ENCODE measurements at places on chromosomes 2 and 18.

DNA sequence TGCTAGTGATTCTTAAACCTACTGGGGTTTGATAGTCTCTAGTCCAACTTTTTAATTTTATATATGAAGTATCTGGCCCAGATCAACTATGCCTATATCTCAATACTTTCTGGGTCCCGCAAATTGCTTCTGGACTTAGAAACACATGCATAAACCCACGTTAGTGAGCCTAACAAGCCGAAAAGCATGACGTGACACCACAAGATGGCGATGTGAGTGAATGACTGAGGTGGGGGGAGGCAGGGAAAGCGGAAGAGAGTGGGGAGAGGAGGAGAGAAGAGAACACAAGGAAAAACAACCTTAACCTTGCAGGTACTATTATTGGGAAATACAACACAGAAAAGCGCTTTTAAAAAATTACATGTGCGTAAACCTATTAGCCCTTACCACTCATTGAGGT lies 13.8 kb downstream of the PDIA6 start:
- DNase-seq, result no peak

DNA sequence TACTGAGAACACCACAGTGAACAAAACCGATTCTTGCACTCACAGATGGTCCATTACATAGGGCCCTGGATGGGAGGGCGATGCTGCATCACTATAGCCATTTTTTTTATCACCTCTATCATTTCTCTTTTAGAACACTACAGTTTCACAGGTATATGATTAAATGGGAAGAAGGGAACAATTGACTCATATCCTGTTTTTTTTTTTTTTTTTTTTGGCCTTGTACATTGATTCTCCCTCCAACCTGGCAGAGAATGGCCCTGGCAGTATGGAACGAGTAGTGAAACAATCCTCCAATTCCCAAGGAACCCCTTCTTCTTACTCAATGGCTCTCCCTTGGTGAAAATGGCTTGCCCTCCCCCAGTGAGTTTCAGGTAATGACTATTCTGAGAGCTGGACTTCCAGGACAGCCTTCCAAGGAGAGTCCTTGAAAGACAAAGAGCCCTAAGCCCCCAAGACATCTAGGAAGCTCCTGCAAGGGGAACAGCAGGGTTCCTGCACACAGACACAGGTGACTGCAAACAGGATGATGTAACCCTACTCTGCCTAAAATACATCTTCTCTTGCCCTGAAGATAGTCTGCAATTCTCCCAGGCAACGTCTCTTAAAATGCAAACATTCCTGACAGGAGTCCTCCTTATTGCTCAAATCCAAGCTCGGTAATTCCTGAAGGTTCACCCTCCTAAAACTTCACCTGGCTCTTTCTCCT lies 405.4 kb downstream of the SETBP1 start:
- DNase-seq, result no peak

GRCh38 chr18:41456831-41457230 lies 498.2 kb upstream of the PIK3C3 start:
- DNase-seq, result no peak

DNA sequence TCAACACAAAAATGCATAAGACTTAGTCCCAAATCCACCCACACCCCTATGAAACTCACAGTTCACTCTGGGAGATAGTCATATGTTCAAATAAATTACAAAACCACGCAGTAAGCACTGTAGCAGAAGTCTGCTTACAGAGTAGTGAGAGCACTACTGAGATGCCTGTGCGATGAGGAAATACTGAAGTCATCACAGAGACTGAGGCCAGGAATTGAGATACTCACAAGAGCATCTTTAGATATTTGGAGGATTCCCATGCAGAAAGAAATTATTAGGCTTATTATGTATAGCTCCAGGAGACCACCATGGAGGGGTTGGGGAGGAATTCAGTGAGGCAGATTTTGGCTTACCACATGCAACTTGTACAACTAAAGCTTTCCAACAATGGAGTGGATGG lies 82.3 kb downstream of the ANTXR1 start:
- DNase-seq, result no peak

DNA sequence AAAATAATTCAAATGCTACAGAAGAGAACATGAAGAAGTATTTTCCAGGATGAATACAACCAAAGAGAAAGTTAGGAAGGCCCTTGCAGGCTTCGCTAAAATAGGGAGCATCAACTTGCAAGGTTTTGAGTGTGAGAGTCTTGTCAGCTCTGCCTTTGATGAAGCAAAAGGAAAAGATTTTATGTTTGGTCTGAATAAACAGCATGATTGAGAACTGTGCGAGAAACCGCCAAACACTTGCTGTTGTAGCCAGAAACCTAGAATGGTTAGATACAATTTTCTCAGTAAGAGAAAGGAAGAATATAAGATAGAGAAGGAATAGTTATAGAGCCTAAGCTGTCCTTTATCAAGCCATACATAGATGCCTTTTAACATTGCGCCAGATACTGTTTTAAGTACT lies 163.6 kb downstream of the L3MBTL4 start:
- no peak for DNase-seq

GRCh38 chr2:109402980-109403840 lies 210.6 kb downstream of the SEPTIN10 start:
- no peak for DNase-seq

DNA sequence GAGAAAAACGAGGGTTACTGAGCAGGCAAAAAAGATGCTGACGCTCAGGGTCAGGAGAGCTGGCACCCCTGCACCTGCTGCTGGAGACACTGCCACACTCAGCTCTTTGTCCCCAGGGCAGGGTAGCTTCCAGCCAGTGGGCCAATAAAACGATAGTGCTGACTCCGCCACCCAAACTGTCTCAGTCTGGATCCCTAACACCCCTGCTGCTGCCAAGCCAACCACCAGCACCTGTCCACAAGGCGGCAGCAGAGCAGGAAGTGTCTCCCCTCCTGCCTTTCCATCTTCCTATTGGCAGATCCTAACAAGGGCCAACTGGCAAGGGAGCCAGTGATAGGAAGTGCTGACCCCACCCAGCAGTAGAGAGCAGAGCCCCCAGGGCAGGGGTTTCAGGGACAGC lies 531.5 kb upstream of the SALL3 start:
- DNase-seq, result no peak

DNA sequence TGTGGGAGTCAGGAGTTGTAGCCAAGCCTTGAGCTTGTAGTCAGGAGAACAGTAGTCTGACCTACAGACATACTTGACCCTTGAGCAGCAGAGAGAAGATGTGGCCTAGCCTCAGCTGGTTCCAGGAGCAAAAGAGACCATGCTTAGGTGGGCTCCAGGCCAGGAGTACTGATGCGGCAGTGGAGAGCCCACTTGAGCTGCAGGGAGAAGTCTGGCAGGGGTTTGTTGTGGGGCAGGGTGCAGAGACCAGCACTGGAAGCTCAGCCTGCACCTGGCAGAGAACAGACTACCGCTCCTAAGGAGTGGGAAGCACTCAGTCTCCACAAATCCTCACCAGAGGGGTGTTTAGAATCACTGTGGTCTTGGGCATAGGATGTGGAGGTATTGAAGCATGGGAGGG lies 197.9 kb downstream of the TPGS2 start:
- no peak for DNase-seq

- no peak for DNase-seq
Observed at GRCh38 chr2:220847589-220847988, 724.5 kb downstream of the EPHA4 start.

GRCh38 chr2:109463236-109463635 lies 150.5 kb downstream of the SEPTIN10 start:
- DNase-seq, result no peak

DNA sequence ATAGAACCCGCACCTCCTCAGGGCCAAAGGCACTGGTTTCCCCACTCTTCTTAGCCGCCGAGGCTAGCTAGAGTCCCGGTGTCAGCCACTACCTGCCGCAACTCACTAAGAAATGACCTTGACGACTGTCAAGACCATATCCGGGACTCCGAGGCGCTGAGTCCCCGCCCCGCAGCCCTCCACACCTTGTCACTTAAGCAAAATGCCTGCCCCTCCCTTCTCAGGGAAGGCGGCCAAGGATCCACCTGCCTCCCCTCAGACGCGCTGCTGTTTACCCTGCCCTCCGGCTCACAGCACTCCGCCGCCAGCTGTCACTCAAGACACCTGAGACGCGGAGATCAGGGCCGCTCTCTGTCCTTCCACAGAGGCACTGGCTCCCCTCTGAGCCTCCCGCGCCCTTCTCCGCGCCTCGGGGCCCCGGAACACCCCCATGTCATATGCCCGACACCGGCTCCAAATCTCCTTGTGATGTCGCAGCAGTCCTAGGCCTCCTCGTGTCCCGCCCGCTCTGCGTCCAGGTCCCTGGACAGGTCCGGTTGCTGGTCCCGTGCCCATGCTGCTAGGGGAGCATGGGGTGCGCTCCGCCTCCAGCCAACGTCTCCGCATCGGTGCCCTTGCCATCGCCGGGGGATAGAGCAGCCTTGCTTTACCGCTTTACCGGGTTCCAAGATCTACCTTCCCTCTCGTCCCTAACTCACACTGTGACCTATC lies 32.5 kb upstream of the REG3G start:
- no peak for DNase-seq

DNA sequence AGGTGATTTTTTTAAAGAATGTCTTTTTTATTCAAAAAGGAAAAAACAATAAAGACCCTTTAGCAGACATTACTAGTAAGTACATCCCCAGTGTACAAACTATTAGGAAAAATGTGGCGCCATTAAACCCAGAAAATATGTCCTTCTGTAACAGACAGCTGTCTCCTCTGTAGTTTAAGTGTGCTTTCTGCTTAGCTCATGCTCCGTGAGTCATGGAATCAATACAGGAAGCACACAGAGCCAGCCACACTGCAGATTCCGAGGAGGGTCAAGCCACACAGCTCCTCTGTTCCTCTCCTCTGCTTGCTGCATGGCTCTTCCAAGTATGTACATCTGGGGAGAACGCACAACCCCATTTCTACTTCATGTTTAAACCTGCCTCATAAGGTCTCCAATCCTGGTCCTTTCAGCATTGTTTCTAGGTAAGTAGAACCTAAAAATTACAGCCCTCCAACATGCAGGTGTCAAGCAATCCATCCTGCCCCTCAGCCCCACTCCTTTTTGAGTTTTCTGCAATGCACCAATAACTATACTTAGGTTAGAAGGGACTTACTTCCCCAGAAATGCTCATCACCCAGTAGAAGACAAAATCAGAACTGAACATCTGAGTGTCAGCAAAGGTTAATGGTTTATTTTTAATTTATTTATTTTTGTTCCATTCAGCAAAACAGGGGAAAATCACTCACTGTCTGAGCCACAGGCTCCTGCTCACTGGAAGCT lies 37.5 kb downstream of the ACVR1 start:
- no peak for DNase-seq
